ENCODE measurements at places on chromosomes 3 and 15.
A peak's percentile ranks its signal among the peaks of the same experiment; 100 is the strongest.

DNA sequence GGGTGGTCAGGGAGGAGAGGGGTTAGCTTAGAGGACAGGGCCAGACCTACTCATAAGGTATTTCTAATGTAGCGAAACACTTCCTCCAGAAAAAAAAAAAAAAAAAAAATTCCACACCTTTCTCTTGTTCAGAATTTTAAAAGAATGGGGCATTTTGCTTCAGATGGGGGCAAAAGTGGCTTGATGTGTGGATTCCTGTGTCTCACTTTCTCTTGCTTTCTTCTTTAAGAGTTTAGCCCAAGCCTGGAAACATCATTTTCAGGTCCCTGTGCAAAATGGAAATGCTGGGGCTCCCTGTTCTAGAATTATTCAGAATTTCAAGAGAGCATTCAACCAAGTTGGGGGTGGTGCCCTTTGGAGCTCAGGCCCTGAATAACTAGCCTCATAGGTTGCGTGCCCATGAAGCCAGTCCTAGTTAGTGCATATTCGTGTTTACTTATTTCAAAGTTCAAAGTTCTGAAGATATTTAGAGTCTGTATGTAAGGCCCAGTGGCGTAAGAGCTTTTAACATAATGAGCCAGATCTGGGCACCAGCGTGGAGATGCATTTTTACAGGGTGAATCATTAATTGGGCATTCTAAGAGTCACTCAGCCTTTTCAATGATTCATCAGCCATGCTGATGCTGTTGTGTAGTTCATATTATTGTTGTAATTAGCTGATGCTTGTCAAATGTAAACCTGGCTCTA is 104.5 kb downstream of the RPLP1 start:
- peak; percentile 100 for DNase-seq

- no peak for DNase-seq
These were observed 178.4 kb downstream of the TBC1D2B start for GRCh38 chr15:77898811-77899730.

GRCh38 chr3:66181764-66182163 is 39.0 kb upstream of the SLC25A26 start:
- DNase-seq: no peak

DNA sequence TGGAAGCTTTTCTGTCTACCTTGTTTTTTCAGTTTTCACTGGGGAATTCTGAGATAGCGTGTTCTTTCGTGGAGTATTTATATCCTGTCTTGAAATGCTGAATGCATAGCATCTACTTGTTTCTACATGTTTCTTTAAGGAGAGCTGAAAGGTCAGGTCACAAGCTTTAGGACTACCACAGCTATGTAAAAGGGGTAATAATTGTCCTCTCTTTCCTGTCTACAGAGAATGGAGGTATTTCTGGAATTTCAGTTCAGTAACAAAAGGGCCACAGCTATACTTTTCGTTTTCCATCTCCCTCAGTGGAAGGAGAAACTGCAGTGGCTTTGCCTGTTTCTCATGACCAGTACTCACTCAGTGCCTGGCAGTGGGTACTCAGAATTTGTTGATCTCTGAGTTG is 4.7 kb downstream of the INAFM2 start:
- DNase-seq: no peak

- no peak for DNase-seq
These were observed 83.8 kb downstream of the MYLK start for GRCh38 chr3:123800362-123800682.

DNA sequence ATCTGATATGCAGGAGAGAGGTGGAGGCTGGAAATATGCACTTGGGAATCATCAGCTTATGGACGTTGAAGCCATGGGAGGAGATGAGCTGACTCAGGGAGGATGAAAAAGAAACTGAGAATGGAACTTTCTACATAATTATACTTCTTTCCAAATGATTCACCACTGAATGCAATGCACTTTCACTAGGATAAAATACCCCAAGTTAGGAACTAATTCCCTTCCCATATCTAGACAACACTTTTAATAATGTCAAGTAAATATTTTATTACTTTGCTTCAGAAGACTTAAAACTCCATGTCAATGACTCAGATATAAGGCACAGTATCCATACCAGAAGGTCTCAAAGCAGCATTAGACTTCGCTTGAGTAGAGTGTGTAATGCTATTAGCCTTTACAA is 24.2 kb downstream of the NPTN start:
- DNase-seq: no peak

GRCh38 chr3:138362538-138362937 is 14.2 kb downstream of the MRAS start:
- no peak for DNase-seq

- DNase-seq: no peak
These were observed 307.2 kb downstream of the FEZF2 start for GRCh38 chr3:62065985-62066693.

DNA sequence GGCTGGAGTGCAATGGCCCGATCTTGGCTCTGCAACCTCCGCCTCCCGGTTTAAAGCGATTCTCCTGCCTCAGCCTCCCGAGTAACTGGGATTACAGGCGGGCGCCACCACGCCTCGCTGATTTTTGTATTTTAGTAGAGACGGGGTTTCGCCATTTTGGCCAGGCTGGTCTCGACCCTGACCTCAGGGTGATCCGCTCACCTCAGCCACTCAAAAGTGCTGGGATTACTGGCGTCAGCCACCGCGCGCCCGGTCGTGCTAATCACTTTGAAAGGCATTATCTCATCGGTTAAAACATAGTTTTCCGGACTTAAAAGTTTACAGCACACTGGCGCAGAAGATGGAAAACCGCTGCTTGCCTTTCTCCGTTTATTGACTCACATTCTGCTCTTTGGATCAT is 27.6 kb upstream of the MTHFS start:
- DNase-seq: no peak

- DNase-seq: no peak
These were observed 79.5 kb downstream of the SEMA6D start for GRCh38 chr15:47796830-47797229.

DNA sequence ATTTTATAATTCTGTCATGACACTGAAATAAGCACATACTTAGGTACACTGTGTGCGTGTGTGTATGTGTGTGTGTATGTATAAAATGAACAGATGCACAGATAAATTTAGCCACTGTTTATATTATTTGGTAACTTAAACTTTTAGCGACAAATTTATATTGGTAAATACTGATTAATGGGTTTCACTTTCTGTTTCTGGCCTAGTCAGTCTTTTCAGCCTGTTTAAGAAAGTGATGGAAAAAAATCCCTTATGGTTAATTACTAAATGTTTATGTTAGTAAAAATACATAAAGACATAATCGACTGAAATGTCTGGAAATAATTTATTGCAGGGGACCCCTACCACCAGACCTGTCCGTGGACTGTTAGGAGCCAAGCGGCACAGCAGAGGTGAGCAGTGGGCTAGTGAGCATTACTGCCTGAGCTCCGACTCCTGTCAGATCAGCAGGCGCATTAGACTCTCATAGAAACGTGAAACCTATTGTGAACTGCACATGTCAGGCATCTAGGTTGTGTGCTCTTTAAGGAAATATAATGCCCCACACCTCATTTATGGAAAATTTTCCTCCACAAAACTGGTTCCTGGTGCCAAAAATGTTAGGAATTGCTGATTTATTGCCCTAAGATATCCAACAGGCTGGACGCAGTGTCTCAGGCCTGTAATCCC is 717.4 kb downstream of the SI start:
- no peak for DNase-seq

- no peak for DNase-seq
These were observed 37.8 kb downstream of the GPR171 start for GRCh38 chr3:151165226-151165625.

- DNase-seq: no peak
These were observed 975 bp upstream of the FOXP1 start for GRCh38 chr3:71584394-71585011.

- no peak for DNase-seq
These were observed 163.0 kb upstream of the MLF1 start for GRCh38 chr3:158407844-158408517.

DNA sequence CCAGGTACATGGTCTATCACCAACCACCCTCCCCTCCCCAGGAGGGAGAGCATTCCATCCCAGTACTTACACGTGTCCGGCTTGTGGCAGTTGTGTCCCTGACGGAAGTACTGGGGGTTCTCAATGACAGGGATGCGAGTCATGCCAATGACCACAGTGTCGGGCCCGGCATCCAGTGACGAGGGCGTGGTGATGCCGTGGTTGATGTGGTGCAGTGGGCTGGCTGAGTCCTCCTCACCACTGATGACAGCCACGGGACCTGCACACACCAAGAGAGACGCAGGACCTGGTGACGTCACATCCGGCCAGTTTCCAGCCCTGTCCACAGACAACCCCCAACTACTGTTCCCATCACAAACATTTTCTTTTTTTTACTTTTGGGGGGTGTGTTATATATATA is 223.8 kb downstream of the NTRK3 start:
- no peak for DNase-seq

DNA sequence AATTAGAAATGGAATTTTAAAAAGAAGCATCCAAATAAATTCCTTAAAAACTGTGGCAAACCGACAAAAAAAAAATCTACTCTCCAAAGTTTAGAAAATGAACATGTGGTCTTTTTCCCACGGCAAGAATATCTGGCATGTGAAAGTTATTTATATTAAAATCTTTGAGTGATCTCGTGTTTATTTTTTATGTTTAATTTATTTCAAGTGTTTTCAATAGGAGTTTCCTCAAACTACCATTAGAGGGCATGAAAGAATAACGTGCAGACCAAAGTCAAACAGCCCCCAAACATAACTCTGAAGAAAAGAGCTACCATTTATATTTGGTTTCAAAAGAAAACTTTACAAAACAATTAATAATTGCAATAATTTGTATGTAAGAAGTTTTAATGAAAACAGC is 286.4 kb downstream of the ZIC4 start:
- DNase-seq: no peak

DNA sequence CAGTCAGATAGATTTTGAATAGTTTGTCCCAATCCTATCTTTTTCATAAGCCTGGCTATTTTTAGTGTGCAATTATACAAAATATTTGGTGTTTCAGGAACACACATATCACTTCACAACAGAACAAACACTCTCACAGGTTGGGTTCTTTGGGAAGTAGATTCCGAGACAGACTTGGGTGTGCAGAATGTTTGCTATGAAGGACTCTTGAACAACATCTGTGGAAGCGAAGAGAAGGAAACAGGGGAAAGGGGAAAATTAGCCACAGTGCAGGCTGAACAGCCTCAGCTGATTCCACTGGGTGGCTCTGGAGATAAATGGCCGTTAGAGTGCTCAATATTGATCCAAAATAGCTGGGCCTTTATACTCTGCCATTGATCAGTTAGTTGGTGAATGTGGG is 61.8 kb downstream of the GUCA1C start:
- DNase-seq: no peak

DNA sequence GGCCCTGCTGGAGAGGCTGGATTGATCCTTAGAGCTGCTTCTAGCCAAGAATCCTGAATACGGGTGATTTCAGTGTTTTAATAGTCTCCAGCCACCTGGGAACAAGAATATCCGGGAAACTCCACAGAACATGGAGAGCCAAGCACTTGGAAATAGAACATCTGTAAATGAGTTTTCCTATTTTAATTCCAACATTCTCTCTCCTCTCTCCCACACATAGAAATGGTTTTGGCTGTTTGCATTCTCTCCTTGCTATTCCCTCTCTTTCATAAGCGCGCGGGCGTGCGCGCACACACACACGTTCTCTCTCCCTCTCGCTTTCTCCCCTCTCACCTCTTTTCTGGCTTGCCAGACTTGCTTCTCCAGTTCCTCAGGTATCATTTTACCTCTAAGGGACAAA is 50.6 kb downstream of the GADL1 start:
- DNase-seq: no peak

GRCh38 chr15:26866298-26867199 is at the start of gene GABRA5:
Gene GABRA5 (plus strand): TSS chr15:26867062. CDS start chr15:26869249, 2,187 bp downstream.
- no peak for DNase-seq

DNA sequence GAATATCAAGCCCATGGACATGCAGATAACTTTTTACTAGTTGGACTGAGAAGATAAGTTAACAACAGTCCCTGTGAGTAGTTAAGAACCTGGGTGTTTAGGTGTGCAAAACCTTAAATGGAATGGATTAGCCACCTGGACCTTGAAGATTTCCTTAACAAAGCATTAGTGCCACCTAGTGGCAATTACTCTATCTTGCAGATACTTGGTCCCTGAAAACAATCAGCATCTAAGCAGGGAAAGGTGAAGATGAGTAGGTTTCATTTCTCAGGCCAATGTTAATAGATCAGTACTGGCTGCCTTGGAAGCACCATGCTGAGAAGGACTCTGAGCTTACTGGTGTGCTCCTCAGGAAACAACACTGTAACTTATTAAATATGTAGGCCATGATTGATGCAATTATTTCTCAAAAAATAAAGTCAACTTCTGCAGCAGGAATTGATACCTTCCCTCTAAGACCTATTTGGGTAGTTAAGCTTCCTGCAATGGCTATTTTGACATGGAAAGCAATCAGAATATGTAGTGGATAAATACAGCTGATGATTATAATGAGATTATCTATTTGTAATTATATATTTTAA is 329.4 kb downstream of the TBC1D5 start:
- no peak for DNase-seq

DNA sequence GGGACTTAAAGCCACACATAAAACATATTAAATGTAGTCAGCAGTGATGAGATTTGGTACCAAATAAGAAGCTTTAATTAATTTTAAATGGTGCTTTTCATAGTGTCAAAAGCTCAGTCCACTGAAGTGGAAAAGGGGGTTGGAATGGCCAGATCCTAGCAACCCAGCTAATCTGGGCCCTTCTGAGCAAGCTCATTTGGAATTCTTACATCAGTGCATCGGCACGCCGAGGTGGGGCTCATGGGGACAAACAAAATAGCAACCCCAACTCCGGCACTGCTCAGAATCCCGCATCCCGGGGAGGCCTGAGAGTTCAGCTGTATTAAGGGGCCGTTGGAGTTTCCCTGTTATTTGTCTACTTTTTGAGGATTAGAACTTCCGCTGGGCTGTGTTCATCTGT is 526.4 kb downstream of the SOX2 start:
- DNase-seq: no peak

DNA sequence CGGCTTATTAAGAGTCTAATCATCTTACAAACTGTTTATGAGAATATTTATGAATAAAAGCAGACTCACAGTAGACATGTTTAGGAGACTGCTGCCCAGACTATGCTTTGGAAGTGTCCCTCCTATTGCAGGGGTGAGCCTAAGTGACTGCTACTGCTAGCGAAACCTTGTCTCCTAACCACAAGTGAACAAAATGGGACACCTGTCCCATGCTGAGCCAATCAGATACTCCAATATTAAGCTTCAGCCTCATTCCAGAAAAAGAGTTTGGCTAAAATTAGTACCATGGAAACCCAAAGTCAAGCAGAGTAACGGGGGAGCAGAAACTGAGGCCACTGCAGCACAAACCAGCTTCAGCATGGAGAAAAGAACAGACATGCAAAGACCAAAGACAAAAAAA is 4.6 kb downstream of the DENND6A start:
- DNase-seq: no peak

DNA sequence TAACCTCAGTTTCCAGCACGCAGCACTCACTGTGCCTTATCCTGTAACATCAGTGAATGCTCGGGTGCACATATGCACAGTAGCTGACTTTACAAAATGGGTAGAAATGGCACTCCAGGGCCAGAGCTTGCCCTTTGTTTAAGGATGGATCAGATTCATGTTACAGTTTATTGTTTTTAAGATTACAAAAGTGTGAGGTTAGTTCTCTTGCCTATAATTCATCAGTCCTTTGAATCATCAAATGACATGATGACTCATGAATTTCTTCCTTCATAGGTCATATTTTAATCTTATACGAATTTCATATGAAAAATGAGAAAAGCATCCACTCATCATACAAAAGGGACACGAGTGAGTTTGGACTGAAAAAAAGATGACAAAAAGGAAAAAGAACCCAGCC is 545.3 kb downstream of the GBE1 start:
- no peak for DNase-seq

GRCh38 chr3:186414735-186415419 is 52.8 kb upstream of the DGKG start:
- DNase-seq: peak; percentile 59
